ENCODE measurements at places on chromosomes 2 and 18.

- no peak for DNase-seq
Measured at GRCh38 chr2:143833015-143833660, 686.8 kb downstream of the ZEB2 start.

GRCh38 chr2:145555360-145555759, 1035.4 kb upstream of the ZEB2 start:
- no peak for DNase-seq

- DNase-seq, result no peak
Measured at GRCh38 chr2:72145658-72146329, 1.9 kb downstream of the CYP26B1 start.

GRCh38 chr18:11518788-11519685, 90.4 kb upstream of the SLC35G4 start:
- DNase-seq, result no peak

- DNase-seq, result no peak
Measured at GRCh38 chr2:138454761-138455160, 46.8 kb upstream of the SPOPL start.

DNA sequence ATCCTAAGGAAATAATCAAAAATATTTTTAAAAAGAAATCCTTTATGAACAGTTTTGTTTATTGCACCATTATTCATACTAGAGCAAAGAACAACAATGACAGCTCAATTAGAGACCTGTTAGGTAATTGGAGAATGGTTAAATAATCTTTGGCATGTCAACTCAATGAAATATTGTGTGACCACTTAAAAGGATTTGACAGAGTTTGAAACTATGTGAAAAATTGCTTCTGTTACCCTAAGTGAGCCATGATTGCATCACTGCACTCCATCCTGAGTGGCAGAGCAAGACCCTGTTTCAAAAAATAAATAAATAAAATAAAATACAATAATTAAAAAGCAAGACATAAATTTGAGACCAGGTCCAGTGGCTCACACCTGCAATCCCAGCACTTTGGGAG, 66.1 kb upstream of the ATP8B1 start:
- no peak for DNase-seq

GRCh38 chr2:49737606-49738005, 583.3 kb upstream of the FSHR start:
- no peak for DNase-seq

GRCh38 chr2:148643421-148643820, 1.1 kb upstream of the EPC2 start:
- DNase-seq, result no peak

- DNase-seq, result no peak
Measured at GRCh38 chr2:235029054-235029453, 77.2 kb downstream of the SH3BP4 start.

DNA sequence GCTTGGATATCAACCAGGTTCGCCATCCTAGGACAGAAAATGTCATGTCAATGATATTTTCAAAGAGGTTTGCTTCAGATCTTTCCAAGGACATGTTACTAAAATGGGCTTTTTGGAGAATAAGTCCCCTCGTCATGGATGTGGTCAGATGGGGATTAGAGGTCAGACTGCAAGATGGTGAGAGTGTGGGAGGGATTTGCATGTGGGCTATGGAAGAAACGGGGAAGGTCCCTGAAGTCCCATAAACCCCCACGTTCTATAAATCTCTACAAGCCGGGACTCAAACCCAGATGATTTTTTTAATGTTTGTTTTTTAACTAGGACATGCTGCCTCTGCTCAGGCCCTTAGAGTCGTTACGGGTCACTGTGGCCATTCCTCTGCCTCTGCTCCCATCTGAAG, 37.7 kb upstream of the IGFBP5 start:
- no peak for DNase-seq

- no peak for DNase-seq
Measured at GRCh38 chr2:186531257-186531775, 45.3 kb downstream of the ZC3H15 start.

DNA sequence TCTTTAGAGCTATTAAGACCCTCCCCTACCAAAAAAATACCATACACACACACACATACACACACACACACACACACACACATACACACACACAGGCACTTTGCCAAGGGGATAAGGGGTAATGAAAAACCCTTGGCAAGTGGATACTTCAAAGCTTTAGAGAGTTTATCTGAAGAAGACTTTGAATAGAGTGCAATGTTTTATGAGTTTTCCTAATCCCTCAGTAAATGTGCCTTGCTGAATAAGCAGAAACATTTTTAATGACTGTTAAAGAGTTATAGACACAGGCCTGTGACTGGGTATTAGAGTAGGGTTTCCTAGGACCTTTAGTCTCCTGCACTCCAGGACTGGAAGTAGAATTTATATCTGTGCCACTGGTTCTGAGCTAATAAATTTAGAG, 75.5 kb upstream of the CTAGE1 start:
- no peak for DNase-seq

- no peak for DNase-seq
Measured at GRCh38 chr2:102130647-102130991, 11.9 kb upstream of the IL1R1 start.

DNA sequence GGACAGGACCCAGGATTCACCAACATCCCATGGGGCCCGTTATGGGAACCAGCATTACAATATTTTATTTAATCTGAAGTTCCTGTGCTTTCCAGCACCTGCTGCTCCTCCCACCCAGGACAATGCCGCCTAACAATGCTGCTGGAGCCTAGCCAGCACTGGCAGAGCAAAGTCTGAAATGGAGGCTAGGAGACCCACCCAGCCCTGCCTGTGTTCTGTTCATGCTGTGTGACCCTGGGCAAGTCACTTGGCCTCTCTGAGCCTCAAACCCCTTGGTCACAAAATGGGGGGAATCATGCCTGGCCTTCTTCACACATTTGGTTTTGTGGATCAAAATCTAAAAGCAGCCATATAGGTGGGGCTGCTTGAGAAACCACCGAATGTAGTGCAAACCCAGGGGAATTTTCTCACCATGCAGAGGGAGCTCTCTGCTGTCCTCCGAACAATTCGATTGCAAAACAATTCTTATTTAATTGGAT, 38.5 kb upstream of the ODC1 start:
- no peak for DNase-seq

DNA sequence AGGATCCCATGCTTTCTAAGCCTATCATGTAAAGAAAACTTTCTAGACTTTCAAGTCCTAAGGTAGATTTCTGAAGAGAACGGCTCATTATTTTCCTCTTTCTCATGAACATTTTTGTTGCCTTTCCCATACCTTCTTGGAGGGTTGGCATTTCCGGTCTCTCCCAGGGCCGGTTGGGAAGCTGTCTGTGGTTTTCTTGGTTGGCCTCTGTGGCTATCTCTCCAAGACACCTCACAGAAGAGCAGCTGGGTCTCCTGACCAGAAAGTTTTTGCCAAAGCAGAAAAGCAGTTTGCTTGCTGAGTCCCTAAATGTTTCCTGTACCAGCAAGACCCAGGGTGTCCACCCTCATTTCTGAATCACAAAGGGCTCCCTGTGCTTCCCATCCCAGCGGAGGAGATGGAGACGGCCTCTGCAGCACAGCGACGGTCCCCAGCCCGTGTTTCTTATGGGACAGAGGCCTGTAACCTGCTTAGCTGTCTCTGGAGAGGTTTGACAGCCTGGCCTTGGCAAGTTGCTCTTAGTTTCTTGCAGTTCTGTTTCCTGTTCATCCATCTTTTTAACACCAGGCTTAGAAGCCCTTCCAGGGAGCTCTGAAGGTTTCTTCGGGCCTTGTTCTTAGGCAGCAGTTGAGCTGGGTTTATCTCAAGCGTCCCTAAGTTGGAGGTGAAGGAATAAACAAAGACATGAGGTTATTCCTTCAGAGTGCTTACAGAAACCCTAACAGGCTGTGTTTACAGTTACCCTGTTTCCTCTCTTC, 39.8 kb downstream of the GREB1 start:
- no peak for DNase-seq

GRCh38 chr2:134244587-134244986, 9.3 kb upstream of the MGAT5 start:
- no peak for DNase-seq

DNA sequence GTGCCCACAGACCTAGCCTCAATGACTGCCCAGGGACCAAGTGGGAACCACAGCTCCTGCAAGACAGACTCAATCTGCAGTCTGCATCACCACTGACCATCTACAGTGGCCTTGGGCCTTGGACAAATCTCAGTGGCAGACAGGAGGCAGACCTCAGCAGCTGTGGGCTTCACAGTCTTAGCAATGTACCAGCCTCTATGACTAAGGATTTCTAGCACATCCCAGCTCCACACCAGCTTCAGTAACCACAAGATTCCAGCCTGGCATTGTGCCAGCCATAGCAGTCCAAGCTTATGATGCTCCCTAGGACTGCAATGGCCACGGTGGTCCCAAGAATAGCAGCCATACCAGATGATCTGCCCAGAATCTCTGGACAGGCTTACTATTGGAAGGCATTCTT, 19.6 kb upstream of the WDR75 start:
- DNase-seq, result no peak

GRCh38 chr18:48934415-48934722, 16.4 kb downstream of the SMAD7 start:
- DNase-seq, result no peak

- DNase-seq, result no peak
Measured at GRCh38 chr2:25198209-25198525, 29.8 kb upstream of the POMC start.

DNA sequence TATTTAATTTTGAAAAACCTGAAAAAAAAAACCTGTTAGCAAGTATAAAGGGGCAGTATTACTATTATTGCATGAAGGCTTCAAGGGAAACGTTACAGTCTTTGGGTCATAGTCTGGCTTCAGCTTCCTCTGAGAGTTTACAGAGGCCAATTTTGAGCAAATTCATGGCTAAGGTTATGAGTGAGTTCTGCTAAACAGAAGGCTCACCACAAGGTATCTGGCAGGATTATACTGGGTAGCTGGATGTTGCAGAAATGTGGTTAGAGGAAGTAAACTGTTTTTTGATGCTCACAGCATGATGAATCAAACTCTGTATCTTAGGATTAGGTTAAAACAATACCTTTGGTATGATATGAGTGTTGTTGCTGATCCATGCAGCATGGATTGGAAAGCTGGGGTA, 9.3 kb downstream of the MRPL19 start:
- DNase-seq, result no peak

DNA sequence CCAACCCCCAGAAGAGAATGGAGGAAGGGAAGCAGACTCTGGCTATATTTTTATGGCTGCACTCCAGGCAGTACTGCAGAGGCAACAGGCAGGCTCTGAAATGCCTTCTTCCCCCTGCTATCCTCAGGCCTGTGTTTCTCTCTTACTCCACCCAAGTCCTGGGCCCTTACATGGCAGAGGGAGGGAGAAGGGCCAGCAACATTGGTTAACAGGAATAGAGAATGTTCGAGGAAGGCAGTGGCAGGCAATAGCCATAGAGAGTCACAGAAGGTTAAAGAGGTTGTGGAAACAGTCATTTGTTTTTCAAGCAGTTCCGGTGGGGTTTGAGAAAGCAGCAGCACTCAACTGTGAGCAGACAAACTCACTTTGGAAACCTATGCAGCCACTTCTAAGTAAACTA, 15.1 kb upstream of the DARS1 start:
- DNase-seq, result no peak

DNA sequence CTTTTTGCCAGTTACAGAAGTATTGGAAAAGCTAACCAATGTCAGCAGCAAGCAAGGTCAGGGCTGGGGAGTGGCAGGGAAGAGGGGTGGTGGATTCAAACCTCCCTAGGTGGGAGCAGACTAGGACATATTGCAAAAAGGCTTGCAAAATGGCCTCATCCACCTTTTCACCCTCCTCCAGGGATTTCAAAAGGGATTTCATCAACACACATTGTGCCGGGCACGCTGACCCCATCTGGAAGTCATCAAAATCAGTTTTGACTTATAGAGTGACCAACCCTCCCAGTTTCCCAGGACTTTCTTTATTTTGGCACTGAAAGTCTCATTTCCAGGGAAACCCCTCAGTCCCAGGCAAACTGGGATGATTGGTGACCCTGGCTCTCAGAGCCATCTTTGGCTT, 94.7 kb downstream of the BIN1 start:
- no peak for DNase-seq

DNA sequence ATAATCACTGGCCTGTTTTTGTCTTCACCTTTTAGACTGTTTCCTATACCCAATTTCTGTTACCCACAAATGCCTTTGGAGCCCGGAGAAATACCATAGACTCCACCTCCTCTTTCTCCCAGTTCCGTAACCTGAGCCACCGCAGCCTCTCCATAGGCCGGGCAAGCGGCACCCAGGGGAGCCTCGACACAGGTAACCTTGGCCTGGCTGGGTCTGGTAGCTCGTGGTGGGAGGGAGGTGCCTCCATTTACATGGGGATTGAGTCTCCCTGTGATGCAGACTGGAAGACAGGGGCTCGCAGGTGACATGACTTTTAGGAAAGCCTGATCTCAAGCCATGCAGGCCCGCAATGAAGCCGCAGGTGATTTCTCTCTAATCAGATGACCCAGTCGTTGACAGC, 100.6 kb downstream of the CABLES1 start:
- no peak for DNase-seq

DNA sequence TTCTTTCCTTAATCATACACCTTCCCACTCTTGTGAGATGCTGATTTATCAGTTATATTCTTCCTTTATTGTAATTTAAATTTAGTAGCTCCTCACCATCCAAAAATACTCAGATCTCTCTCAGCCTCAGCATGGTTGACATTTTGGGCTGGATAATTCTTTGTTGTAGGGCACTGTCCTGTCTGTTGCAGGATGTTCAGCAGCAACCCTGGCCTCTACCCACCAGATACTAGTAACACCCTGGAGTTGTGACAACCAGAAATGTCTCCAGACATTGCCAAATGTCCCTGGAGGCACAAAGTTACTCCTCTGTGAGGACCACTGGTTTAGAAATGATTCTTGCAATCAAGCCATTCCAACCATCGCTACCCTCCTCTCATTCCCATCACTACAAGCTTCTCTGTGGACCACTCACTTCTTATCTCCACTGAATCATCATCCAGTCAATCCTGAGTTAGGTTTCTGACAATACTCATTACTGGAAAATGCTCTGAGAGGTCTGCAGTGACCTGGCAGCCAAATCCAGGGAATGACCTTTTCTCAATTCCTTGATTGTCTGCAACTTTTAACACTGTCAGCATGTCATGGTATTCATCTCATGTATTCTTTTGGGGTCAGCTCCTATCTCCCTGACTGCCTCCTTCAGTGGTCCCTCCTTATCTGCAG, 43.3 kb downstream of the OSBPL6 start:
- no peak for DNase-seq

DNA sequence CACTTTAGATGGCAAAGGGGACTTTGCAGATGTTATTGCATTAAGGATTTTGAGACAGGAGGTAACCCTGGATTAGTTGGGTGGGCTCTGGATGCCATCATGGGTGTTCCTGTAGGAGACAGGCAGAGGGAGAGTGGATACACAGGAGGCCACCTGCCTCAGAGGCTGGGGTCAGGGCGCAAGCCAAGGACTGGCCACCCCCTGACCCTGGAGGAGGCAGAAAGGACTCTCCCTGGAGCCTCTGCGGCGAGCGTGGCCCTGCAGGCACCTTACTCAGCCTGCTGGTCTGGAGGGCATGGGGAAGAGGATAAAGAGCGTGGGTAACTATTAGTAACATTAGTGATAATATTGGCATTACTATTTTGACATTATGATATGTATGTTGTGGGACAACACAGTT, 21.6 kb upstream of the OTOS start:
- no peak for DNase-seq

- DNase-seq, result no peak
Measured at GRCh38 chr2:609881-610280, 67.3 kb downstream of the TMEM18 start.

Measured in stimulated activated naive CD4-positive, alpha-beta T cell treated with Interleukin-2 at 50 U/mL for 16 hours (primary cell).